ENCODE measurements at places on chromosomes 2 and 18.

DNA sequence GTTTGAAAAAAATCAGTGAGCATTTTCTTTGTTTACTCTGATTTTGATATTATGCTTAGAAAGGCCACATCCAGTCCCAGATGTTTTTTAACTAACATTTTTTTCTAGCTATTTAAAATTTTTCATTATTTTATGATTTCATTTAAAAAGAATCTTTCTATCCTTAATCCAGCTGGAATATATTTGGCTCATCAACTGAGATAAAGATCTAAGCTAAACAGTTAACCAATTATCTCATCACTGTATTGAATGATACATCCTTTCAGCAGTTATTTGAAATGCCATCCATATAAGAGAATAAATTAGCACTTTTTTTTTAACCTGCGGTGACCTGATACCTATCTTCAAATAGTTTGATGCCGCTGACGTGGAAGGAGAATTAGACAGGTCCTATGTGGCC, 245.5 kb upstream of the COPS8 start:
- no peak for DNase-seq

- no peak for DNase-seq
Measured at GRCh38 chr2:212528106-212528856, 10.3 kb downstream of the ERBB4 start.

- DNase-seq, result no peak
Measured at GRCh38 chr18:67599277-67599676, 82.8 kb upstream of the DSEL start.

DNA sequence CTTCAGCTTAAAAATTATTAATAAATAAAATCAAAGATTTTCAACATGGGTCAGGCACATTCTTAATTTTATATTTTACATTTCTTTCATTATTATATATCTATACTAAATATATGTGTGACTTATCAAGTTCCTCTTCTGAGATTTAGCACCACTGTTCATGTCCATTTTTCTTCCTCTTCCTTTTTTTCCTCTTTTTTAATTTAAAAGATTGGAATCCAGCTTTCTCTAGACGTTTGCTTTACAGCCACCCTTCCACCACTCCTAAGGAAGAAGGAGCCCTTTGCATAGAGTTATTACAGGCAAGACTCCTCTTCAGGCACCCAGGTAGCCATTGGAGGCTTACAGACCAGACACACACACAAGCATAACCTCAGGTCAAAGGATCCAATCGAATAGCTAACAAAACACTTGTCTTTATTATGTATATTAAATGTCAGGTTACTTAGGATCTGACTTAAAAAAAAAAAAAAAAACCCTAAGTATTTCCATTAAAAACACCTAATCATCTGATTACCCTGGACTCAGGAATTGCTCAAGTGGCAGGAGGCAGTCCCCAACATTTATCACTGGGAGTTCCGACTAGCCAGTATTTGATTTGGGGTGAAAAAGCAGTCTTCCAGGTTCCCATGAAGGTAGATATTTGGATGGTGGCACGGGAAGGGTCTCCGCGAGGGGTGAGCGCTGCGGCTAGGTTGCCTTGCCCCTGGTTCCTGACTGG, 2.4 kb upstream of the ZEB2 start:
- no peak for DNase-seq

DNA sequence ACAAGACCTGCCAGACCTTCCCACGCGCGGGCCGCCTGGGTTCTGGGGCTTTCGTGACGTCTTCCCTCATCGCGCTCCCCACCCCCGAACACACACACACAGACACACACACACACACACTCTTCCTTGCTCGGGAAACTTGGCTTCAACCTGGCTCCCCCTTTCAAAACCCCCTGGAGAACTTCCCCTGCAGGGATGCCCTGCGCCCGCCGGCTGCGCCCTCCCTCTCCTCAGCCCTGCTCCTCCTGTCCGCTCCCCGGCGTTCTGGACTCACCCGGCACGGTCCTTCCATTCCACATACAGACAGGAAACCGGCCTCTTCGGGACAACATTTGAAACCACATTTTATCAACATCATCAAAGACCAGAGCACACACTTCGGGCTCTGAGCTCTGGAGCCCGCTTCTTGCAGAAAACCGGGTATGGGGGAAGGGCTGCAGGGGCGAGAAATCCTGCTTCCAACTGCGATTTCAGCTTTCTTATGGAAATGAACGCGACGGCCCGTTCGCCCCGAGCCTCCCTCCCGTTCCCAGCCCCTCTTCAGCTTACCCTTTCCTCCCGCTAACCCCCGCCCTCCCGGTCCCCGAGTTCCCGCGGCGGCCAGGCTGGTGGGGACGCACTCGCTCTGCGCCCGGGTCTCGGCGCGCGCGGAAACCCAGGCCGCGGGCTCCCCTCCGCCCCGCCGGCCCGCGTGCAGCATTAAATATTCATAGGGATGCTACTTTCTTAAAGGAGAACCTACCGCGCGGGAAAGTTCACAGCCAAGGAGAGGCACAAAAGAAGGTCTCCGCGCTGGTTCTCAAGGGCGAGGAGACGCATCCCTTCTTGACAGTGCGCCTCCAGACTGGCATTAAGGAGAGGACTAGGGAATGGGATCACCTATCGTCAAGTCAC, 18.3 kb downstream of the POU3F3 start:
- DNase-seq, result no peak

- no peak for DNase-seq
Measured at GRCh38 chr2:68911246-68911645, 40.0 kb upstream of the BMP10 start.

DNA sequence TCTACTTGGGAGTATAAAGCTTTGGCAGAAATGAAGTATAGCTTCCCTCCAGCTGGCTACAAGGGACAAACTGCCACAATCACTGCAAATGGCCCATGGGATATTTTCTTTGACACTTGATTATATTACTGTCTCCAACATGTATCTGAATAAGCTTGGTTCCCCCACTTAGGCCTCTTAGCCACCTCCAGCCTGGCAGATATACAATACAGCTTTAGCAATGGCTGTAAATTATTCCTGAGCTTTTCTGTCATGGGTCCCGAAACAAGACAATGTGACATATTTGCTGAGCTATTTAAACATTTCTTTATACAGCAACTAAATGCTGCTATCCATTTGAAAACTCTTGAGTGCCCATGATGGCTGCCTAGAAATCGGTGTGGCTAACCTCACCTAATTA, 406.2 kb downstream of the SUCLG1 start:
- DNase-seq, result no peak

- DNase-seq, result no peak
Measured at GRCh38 chr2:64137996-64138395, 6.2 kb downstream of the PELI1 start.

DNA sequence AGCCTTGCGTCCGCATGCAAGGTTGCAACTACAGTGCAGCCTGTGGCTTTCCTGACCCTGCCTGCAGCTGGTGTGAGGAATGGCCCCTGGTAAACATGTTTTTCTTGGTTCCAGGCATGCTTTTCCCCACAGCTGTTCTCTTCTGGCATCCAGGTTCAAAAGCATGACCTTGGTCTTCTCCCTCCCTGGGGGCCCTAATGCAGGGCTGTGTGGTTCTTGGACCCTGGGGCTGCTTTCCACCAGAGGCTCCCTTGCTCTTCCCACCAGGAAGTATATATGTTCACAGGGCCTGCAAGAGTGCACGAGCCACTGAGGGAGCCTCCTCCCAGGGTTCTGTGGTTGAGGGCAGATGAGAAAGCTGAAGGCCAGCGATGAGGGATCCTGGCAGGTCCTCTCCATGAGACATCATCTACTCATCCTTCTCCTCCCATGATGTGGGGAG, 125.9 kb downstream of the BCL2L11 start:
- DNase-seq, result no peak

DNA sequence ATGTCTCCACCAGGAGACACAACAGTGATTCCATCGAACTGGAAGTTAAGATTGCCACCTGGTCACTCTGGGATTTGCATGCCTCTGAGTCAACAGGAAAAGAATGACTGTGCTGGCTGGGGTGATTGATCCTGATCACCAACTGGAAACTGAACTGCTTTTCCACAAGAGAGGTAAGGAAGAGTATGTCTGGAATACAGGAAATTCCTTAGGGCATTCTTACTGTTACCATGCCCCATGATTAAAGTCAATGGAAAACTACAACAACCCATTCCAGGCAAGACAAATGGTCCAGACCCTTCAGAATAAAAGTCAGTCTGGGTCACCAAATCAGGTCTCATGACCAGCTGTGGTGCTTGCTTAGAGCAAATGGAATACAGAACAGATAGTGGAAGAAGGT, 12.0 kb upstream of the DDX1 start:
- DNase-seq, result no peak

DNA sequence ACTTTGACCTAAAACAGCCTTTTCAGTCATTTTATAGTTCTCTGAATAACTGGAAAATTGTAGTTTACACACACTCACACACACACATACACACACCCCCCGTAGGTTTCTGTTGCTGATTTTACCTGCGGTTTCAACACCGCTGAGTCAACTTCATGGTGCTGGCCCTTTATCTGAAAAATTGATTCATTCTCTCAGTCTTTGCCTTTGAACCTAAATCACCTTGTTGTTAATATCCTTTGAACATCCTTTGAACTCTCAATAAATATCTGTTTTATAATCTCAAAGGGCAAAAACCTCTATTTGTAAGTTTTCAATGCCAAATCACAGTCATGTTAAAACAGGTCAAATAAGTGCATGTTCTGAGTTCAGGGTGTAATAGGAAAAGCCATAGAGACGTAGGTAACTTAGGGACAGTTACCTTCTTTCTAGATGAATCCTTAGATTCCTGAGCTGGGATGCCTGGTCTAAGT, 109.0 kb upstream of the BZW1 start:
- no peak for DNase-seq

DNA sequence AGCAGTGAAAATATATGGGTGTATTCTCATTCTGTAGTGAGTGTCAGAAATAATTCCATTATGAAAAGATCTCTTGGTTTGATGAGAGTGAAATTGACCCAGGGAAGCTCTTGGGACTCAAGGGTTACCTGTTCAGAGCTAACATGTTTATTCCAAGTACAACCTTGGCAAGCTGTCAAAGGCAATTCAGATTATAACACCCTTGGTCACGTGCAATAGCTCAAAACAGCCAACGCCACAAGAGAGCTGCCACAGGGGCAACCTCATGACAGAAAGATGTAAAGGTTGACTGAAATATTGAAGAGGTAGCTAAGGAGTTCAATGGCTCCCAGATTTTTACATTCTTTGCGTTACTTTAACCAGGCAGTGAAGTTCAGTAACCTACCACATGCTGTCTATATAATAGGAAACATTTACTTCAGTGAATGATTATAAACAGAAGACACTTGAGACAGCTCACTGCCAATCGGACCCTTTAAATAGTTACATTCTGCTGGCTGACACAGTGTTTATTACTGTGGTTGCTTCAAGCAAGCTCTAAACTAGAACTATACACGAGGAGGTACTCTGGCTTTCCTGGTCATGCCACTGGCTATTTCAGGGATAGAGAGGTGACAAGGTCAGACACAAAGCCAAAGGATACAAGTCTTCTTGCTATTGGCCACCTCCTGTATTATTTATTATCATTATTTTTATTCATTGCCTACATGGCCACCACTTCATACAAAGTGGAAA, 187.3 kb downstream of the PID1 start:
- no peak for DNase-seq

- DNase-seq, result no peak
Measured at GRCh38 chr2:173271825-173272224, 82.8 kb upstream of the CDCA7 start.

GRCh38 chr2:118510807-118511206, 336.6 kb downstream of the EN1 start:
- DNase-seq, result no peak

DNA sequence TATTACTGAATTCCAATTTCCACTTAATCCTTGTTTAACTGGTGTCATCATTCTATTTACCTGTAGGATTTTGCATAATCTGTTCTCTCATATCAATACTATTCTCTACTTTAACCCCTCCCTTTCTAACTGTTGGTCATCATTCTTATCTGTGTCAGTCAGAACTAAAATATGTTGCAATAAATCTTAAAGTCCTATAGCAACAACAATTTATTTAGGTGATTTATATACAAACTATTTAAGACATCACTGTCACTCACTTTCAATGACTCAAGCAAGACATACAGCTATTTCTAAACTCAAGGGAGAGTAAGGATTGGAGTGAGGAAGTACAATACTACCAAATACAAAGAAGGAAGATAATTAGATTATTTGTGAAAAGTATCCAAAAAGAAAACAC, 740.4 kb downstream of the DSC3 start:
- DNase-seq, result no peak

DNA sequence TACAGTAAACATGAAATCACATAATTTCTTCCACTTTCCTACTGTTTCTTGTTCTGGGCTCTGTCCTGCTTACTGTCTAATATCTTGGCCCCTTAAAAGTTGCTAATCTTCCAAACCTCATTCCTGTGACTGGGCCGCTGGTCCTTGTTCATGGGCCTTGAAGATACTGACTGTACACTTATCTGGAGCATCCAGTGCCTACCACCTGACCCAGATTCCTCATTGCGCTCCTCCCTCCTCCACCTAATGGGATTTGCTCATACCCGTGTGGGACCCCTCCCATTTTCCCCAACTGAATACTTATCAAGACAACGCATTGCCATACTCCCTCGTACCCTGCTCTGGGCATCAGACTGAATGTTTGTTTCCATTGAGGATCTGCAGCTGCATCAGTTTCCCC, 6.1 kb upstream of the IL37 start:
- DNase-seq, result no peak

GRCh38 chr2:157839162-157839801, 36.8 kb downstream of the ACVR1 start:
- no peak for DNase-seq

DNA sequence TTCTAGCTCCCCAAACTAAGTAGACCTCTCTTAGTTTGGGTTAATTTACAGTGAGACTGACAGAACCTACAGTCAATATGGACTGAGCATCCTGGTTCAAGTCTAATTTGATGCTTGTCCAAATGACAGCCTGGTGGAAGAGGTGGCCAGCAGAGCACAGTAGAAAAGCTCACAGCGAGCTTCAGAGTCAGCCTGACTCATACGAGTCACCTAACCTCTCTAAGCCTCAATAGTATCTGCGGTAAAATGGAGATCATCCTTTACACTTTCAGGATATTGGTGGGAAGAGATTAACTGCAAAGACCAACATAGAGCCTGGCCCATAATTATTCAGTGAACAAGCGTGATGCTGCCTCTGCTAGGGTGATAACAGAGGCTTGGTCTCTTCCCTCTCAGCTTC, 54.5 kb downstream of the DOCK10 start:
- no peak for DNase-seq

DNA sequence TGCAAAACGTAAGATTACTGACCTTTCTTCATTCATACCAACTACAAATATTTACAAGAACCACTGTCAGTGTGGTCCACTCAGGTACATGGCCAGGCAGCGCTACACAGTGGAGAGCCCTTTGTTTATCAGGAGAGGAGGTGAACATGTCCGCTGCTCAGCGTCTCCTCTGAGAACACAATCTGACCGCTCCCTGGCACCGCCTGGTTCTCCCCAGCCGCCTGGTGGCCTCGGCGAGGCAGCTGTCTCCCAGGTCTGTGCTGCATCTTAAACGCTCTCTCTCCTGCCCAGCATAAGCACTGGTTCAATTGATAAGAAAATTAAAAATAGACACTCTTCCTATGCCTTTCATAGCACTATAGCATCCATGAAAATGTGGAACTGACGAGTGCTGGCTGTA, 146.8 kb upstream of the PXDN start:
- DNase-seq, result no peak

Data from stimulated activated CD8-positive, alpha-beta memory T cell treated with anti-CD3 and anti-CD28 coated beads, Interleukin-4, amount 100 ng/mL, for 1 hour (primary cell).